Osteocyte (in vitro differentiated cells): ENCODE measurements at places on chromosomes 11 and 22. TPM values are rescaled to one million over a fixed set of nuclear protein-coding genes. Genes with fewer than 3 reads are reported as not detected.

GRCh38 chr11:122765487-122766131 lies 72.7 kb upstream of the CRTAM start:
- no peak for DNase-seq

C11orf16 gene
- total RNA-seq, result not detected in 2 replicates

- no peak for DNase-seq
Observed at GRCh38 chr22:47486569-47487312, 724.3 kb downstream of the TBC1D22A start.

- no peak for DNase-seq
Observed at GRCh38 chr11:19683141-19683805, 29.4 kb upstream of the NAV2 start.

DNA sequence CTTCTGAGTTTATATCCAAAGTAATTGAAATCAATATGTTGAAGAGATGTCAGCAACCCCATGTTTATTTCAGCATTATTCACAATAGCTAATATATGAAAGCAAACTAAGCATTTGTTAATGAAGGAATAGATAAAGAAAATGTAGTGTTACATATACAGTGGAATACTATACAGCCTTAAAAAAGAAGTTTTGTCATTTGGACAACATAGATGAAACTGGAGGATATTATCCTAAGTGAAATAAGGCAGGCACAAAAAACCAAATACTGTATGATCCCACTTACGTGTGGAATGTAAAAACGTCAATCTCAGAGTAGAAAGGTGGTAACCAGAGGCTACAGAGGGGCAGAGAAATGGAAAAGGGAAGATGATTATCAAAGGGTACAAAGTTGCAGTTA lies 10.2 kb downstream of the MRGPRX2 start:
- DNase-seq, result no peak

DNA sequence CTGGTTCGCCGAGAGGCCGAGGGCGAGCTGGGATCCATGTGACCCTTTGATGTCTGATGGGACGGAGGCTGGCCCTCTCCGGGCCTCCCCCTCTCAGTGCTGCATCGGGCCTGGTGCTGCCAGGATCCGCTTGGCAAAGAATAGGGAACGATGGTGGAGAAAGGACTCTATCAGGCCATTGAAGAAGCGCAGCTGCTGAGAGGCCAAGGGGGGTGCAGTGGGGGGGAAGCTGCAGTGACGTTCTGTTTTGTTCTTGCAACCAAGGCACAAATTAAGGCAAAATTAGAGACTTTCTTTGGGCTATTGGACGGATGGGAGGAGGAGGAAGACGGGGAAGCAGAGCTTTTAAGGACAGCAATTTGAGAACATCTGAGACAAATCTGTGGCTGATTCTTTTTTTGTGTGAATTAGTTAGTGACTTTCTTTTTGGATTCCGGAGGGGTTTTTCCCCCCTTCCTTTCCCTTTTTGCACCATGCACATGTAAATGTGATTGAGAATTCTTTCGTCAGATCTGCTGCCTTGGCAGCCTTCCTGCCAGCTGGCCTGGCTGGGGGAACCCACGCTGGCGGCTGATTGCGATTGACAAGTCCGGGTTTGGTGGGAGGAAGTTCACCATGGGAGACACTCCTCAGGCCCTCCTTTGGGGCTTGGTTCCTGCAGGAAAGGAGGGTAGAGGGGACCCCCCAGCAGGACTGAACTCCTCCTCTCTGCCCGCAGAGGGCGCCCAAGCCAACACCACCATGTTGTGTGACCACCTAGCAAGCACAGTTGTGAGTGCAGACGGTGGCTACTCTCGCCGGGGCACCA lies 214.6 kb downstream of the NTM start:
- DNase-seq, result no peak

DNA sequence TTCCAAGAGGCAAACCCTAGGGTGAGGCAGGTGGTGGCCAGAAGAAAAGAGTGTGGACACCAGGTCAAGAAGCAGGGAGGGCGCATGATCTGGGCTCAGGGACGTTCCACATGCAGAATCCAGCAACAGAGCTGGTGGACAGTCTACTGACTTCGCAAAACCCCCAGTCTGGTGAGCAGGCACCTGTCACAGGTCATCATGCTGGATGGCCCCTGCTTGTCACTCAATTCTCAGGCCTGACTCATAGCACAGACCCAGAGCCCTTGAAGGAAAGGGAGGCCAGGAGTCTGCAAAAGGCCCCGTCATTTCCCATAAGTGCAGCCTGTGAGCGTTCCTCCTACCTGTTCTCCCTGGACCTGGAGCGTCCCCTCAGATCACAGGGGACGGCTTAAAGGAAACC lies 18.2 kb downstream of the APOL4 start:
- DNase-seq, result no peak

GRCh38 chr11:24091594-24091993 lies 405.3 kb upstream of the LUZP2 start:
- no peak for DNase-seq

DNA sequence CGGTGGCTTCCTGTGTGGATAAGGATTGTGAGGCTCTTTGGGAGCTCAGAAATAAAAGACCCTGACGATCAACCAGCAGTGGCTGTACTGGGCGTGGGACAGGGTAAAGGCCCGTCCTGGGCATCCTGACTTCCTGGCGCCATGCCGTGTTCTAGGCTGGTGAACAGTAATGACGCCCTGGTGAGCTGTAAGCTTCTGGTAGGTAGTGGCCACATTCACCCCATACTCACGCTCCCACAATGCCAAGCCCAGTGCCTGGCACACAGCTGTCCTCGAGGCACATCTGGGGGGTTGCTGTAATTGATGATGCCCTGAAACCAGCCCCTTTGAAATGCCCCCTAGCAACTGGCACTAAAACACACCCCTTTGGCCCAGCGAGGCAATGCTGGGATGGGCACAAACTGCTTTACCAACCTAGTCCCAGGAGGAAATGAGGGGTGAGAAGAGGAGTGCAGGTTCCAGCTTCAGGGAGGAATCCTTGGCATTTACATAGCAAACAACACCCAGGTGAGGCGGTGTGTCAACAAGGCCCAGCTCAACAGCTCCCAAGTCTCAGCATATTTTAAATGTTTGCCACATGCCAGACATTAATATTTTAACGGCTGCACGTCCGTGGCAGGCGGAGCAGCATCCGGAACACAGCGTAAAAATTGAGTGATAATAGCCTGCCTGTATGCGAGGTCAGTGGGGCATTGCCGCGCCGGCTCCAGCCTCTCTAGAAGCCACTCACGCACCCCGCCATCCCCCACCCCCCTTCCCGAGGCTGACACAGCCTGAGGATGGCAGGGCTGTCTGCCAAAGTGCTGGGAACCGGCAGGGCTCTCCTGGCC lies 79.3 kb downstream of the DSCAML1 start:
- no peak for DNase-seq

GRCh38 chr11:38323961-38324761 lies 1726.1 kb upstream of the RAG2 start:
- DNase-seq, result no peak

DNA sequence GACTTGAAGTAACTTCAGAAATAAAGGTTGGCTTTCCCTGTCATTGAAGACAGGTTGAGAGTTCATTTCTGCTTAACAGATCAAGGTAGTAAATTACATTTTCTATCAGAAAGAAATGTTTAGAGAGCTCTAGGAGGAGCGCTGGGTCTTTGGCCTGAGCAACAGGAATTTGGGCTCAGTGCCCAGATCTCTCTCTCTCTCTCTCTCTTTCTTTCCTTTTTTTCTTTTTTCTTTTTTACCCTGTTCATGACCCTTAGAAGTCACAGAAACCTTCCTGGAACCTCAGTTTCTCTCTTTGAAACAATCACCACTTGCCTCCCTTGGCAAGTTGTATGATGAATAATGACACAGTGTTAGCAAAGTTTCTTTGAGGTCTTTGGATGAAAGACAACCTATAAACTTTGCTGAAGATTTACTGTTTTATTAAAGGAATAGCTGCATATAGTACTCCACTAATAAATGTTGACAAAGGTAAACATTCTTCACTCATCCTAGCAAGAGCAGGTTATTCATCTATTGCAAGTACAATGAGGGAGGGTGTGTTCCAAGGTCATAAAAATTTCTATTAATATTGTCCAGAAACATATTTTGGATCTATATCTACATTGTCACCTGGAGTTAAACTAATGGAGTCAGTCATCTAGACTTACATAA lies 35.5 kb upstream of the RASSF10 start:
- no peak for DNase-seq

MS4A15 gene
- total RNA-seq, result not detected in 2 replicates

GRCh38 chr11:95296165-95296564 lies 65.2 kb upstream of the SESN3 start:
- DNase-seq, result no peak

DNA sequence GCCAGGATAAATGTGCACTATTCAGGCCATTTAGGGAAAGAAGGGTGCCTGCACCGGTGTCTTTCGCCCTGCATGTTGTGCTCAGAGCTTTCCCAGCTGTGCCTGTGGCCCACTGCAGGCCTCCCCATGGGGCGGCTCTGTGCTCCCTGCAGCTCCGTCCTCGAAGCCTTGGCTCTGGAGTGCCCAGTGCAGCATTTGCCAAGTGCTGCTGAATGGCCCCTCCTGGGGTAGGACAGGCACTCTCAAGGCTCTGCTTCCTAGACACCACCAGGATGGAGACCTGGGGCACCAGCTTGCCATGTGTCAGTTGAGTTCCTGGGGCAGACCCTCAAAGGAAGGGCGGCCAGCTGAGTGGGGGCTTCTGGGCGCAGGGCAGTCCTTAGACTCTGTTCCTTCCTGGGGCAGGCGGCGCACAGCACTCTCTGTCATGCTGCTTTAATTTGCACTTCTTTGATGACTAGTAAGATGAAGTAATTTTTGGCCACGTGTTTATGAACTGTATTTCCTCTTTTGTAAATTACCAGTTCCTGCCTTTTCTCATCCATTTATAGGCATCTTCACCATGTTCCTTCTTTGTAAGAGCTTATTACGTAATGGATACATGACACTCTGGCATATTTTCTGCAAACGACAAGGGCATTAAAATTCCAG lies 32.1 kb upstream of the GNB1L start:
- no peak for DNase-seq

- no peak for DNase-seq
Observed at GRCh38 chr11:132692891-132693290, 839.4 kb downstream of the OPCML start.

GRCh38 chr11:109247071-109247470 lies 174.9 kb upstream of the C11orf87 start:
- DNase-seq, result no peak

OR4C5 gene
- total RNA-seq, result not detected in 2 replicates

GRCh38 chr11:87263264-87263838 lies 225.6 kb downstream of the TMEM135 start:
- no peak for DNase-seq

DNA sequence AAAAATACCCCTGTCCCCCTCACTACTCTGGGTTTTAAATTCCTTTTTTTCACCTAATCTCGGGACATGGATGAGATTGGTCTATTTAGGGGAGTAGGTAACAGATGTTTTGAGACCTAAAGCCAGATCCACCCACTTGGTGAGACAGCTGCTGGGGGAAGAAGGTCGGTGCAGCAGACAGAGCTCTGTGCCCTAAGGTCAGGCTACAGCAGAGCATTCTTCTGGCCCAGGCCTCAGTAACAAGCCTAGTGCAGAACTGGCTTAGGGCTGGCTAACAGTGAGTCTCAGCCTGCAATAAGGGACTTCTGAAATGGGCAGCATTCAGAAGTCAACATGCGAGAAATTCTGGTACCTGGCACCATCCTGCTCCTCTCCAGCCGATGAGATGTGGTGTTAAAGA lies 444.9 kb upstream of the KIRREL3 start:
- DNase-seq, result no peak

DNA sequence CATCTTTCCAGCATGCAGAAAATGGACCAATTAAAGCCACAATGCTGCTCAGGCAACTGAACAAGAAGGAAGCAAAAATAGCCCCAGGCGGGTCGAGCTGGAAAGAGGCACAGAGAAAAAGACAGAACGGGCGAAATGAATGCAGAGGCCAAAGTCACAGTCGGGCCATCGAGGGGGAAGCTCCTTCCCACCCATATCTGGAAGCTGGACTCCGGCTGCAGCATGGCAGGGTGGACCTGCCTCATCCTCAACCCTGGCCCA lies 58.6 kb upstream of the PRDM11 start:
- DNase-seq, result no peak

RAG2 gene
- total RNA-seq, result not detected in 2 replicates

DNA sequence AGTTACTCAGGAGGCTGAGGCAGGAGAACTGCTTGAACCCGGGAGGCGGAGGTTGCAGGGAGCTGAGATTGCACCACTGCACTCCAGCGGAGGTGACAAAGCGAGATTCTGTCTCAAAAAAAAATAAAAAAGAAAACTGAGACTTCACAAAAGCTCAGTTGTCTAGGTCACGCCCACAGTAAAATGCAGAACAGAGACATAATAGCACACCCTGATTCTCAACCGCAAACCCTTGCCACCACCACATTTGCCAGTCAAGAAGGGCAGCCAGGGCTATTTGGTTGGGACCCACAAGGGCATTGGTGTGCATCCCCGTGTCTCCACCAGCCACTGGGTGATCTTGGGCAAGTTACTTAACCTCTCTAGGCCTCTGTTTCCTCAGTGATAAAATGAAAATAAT lies 25.4 kb downstream of the CREB3L1 start:
- no peak for DNase-seq

DNA sequence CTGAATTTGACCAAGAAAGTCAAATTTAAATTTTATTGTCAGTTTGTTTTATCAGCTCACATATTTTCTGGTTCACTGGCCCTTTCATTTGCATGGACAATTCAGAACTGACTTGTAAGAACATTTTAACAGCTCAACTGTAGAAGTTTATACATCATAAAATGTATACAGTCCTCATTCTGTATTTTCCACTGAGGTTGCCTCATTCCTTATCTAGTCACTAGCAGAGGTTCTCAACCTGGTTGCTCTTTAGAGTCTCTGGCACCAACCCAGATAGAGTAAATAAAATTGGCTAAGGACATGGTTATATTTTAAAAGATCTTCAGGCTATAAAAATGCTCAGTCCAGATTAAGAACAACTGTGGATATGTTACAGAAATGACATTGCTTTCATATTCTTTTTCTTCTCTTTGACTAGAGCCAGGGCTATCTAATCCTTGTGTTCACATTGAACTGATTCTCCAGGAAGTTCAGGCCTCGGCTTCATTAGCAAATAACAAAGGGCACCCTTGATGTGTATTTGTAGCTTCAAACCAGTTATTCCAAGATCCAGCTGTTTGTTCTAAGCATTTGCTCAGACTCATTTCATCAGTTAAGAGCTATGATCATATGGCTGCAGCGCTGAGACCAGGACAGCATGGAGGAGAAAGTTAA lies 782.5 kb downstream of the ETS1 start:
- DNase-seq, result no peak

DNA sequence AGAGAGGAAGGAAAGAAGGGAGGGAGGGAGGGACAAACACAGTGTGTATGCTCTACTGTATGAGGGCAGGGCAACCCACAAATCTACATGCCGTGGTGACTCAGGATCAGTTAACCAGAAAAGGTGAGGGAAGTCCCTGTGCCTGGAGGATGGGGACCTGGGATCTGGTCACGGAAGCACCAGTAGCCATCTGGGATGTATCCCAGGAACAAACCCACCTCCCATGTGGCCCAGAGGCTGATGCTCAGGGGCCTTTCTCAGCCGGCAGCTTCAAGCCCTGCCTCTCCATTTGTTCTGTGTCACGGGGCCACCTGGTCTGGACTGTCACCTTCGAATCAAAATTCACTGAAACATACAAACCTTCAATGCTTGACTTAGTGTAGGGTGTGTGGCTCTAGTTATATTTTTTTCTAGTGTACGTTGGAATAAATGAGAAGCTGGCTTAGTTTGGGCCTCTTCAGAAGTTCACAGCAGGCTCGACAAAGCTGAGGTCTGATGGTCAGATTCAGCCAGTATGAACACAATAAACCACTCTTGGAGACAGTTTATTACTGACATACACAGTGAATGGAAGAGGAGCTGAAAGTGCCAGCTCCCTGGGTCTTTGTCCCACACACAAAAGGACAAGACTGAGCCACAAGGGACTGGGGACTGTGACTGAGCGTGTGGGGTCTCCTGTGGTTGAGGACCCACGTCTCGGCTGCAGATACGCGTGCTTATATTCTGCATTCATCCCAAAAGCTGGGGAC lies 23.5 kb upstream of the RTL6 start:
- DNase-seq, result peak; percentile 60
